ENCODE measurements at places on chromosomes 11 and 22.

- no peak for DNase-seq
Measured at GRCh38 chr22:44261861-44262595, 50.7 kb downstream of the SHISAL1 start.

DNA sequence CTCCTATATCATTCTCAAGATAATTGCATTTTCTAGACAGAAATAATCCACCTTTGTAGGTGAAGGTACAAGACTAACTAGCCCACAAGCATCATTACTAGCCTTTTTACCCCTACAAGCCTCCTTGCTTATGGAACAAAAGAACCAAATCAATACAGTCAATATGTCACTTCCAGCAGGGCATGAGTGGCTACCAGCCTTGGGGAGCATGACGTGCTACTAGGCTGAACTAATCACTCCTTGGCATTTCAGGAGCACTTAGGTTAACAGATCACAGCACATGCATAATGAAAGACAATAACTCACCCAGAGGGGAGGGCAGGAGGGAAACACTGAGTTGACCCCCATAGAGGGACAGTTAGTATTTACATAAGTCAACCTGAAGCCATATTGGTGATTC lies 2.7 kb downstream of the DRD2 start:
- DNase-seq: no peak

- no peak for DNase-seq
Measured at GRCh38 chr11:116035977-116036376, 531.8 kb upstream of the CADM1 start.

DNA sequence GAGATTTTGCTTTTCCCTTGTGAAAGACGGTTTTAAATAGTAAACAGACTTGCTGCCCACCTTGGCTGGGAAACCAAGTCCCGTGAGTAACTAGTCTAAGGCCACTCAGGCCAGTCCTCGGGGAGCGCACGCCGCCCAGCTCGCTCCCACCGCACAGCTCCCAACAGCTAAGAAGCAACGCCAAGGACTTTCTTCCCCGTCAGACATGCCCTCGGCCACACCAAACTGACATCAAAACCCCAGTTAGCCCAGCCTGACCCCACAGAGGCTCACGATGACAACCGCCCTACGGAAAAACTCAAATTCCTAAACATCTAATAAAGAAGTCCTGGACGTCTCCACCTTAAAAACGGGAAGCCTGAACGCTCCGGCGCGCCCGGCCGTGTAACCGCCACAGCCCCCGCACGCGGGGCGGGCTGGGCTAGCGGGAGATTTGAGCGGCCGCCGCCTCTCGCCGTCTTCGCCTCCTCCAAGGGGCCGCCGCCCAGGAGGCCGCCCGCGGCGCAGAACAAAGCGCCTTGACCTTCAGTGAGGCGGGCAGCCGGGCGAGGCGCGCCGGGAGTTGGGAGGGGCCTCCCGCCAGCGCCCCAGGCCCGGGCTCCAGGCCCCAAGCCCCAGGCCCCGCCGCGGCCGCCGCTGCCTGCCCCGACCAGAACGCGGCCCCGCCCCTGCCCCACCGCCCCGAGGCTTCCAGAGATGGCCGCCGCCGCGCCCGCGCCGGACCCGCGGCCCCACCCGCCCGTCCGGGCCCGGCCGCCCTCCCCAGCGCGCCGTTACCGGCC lies 486 bp downstream of the NAP1L4 start:
- peak; percentile 68 for DNase-seq

DNA sequence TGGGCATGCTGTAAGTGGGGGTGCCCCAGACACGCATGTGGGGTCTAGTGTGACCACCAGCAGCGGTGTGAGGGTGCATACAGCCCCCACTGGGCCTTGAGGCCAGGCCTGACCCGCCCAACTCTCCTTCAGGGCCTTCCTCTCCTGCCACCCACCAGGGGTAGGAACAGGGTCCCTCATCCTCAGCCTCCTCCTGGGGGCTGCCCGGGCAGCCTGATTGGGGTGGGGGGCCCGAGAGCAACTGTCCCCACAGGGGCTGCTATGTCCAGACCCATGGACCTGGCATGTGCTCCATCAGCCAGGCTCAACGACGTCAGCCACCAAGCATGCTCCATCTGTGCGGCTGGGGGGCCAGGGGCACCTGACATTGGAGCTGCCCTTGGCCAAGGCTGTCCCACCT lies 27.2 kb downstream of the RTN4R start:
- DNase-seq: no peak

- peak; percentile 2 for DNase-seq
Measured at GRCh38 chr11:100484948-100485347, 202.1 kb upstream of the ARHGAP42 start.

GRCh38 chr22:26321469-26321913 lies 107.6 kb upstream of the ASPHD2 start:
- DNase-seq: no peak

- DNase-seq: no peak
Measured at GRCh38 chr11:19740586-19740985, 27.9 kb downstream of the NAV2 start.

DNA sequence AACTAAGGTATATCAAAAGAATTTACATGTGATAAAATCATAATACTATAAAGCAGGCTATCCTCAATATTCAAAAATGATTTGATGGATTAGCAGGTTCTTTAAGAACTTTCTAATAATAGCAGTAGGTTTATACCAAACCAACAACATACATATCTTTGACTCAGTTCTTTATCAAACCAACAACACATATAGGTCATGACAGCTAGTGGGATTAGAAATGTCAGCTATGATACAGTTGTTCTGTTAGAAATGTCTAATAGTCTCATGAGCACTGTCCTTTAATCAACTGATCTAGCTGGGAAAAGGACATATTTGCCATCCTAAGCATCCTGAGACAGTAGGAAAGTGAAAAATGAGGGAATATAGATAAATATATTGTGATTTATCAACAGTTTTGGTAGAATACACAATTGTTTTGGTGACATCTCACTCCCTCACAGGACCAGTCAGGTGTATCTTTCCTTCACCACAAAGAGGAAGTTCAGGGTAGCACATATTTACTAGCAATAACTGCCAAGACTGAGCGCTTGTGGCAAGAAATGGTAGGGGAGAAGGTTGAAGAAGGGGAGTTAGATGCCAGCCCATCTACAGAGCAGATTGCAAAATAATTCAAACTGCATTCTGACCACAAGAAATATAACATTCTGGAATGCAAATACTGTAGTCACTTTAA lies 90.8 kb upstream of the APOA1 start:
- no peak for DNase-seq

DNA sequence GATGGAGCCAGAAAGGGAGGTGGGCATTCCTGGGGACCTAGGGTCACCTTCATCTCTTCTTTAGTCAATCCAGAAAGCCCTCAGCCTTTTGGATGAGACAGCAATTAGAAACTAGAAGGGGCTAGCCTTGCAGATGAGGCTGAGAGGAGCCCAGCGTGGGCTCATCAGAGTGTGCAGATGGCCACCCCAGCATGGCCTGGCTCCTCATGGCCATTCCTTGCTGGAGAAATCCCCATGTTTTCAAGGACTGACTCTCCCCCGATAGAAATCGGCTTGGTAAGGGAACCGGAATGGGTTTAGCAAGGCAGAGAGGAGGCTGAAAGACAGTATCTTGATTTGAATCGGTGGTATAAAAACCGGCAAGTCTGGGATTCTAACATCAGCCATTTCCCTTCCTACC lies 274.6 kb downstream of the BUD13 start:
- DNase-seq: no peak

GRCh38 chr22:46391486-46392136 lies 56.1 kb downstream of the TRMU start:
- DNase-seq: no peak

- no peak for DNase-seq
Measured at GRCh38 chr22:27097506-27097905, 440.1 kb downstream of the MIAT start.

GRCh38 chr11:32006799-32007388 lies 84.0 kb upstream of the RCN1 start:
- peak; percentile 48 for DNase-seq

DNA sequence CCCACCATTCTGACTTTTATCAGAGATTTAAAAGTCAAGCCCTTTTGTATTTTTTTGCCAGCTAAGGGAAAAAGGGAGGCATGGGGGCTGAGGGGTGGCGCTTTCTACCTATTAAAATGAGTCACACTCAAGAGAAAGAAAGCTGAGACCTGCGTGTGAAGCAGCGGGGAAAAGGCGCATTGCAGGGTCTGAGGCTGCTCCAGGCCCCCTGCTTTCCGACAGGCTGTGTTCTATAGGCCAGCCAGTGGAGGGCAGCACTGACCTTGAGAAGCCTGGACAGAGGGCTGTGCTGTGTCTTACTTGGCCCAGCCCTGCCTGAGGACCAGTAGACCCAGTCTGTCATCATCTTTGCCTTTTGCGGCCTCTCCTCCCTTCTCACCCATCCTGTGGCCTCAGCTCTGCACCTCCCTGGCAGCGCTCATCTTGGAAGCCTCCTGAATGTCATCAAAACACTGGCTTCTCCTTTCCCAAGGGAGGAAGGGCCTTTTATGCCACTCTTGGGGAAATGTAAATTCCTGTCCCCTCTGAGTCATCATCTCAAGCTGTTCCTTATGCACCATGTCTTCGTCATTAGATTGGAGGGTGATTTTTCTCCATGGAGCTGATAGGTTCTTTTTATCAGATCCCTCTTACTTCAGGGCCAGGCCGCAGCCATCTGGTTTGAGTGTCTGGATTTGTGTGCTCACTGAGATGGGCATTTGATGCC lies 12.6 kb upstream of the MAPK8IP1 start:
- DNase-seq: peak; percentile 29

DNA sequence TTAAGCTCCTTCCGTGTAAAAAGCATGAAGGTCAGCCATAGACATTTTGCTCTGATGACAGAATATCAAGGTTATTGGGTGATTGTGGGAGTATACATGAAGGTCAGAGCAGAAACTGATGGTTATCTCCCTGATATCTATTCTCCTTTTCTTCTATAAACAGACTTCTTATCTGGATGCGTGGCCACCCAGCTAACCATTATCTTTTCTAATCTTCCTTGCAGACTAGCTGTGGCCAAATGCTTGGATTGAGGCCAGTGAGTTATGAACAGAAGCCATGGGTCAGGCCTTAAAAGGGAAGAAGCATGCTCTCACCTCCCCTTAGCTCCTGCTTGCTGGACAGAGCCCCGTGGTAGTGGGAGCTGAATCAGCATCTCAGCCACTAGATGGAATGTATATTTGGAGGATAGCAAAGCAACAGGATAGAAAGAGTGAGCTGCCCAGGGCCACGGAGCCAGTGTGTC lies 31.3 kb upstream of the LRRC55 start:
- DNase-seq: peak; percentile 11

DNA sequence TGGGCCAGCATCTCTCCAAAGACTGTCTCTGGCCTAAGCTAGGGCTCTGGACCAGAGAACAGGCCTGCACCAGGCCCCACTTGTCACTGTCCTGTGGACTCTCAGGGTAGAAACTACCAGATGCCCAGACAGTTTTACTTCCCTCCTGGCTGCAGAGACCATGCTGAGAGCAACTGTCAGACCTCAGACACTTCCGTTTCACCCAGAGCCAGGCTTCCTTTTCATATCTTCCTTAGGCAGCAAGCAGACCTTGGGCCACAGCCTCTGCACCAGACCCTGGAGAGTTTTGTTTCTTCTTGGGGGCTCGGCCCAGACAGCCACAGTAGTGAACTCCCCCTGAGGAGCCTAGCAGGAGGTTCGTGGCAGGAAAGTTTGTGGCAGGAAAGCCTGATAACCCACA lies 12.1 kb upstream of the FCHSD2 start:
- no peak for DNase-seq

GRCh38 chr11:1326435-1327063 lies 17.1 kb upstream of the TOLLIP start:
- DNase-seq: no peak

GRCh38 chr22:39489094-39490068 lies 12.7 kb upstream of the MIEF1 start:
- DNase-seq: no peak

DNA sequence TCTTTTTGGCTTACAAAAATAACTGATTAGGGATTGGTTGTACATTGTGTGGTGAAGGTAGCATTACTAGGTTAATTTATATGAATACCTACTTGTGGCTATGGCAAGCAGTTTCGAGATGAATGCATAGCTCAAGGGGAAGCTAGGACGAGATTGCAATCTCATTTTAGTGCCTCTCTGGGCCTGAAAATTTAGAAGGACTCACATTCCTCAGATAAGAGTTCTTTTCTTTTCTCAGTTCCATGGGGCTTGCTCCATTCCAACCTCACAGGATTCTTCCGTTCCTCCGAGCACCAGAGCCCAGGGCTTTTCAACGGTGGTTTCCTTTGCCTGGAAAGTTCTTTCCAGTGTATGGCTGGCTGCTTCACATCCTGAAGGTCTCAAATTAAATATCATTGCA lies 82.1 kb downstream of the CECR2 start:
- DNase-seq: no peak

DNA sequence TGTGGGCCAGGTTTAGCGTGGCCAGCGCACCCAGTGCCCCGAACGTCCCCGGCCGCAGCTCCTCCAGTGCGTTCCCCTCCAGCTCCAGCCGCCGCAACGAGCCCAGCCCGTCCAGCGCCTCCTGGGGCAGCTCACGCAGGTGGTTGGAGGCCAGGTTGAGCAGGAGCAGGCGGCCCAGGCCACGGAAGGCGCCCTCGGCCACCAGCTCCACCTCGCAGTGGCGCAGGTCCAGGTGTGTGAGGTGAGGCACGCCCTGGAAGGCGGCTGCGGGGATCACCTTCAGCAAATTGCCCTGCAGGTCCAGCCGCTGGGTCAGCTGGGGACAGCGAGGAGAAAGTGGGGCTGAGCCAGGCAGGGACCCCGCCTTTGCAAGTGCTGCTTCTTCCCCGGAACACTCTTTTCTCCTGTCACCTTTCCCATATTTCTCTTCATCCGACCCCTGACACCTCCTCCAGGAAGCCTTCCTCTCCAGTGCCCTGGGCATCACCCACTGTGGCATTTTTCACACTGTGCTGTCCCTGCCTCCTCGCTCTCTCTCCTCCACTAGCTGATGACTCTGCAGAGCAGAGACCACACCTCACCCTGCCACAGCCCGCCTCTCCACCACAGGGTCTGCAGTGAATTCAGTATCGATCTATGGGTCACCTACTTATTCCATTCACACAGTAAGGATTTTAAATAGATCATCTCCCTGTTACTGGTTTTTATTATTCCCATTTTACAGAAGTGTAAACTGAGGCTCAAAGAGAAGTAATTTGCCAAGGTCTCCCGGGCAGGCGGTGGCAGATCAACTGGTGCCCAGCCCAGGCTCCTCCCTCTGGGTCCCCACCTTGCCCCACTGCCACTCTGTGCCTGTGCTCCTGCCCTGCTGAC lies 1.9 kb downstream of the CHADL start:
- DNase-seq: no peak

DNA sequence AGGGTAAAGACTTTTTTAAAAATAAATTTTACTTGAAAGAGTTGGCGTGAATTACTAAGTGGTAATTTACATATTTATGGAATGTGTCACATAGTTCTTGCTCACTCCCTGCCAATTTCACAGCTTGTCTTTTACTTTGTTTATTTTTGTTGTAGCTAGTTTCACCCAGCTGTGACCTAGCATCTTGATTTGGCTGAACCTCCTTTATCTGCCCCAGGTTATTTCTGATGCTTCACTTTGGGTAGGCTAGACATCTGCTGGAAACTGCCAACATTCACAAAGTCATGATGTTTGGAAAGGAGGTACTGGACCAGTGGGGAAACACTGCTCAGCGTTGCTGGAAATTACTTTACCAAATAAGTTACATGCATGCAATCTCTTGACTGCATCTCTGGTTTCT lies 1676.0 kb upstream of the RAG2 start:
- peak; percentile 33 for DNase-seq

Measured in kidney glomerular epithelial cell (primary cell).